ENCODE measurements at places on chromosomes 2 and 18.

DNA sequence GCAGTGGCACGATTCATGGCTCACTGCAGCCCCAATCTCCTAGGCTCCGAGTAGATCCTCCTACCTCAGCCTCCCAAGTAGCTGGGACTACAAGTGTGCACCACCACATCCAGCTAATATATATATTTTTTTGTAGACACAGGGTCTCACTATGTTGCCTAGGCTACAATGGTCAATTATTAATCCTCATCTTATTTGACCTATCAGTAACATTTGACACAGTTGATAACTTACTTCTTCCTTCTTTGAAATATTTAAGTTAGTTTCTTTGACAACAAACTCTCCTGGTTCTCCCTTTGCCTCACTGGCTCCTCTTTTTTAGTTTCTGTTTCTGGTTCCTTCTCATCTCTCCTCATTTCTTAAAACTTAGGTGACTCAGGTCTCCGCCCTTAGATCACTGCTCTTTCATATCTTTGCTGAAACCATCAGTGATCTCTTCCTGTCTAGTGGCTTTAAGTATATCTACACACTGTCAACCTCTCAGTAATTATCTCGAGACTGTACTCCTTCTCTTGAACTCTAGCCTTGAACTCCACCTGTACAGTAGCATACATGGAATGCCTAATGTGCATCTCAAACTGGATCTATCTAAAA, 11.5 kb downstream of the PGAP1 start:
- DNase-seq: no peak

GRCh38 chr2:75389271-75389670, 171.5 kb downstream of the EVA1A start:
- no peak for DNase-seq

DNA sequence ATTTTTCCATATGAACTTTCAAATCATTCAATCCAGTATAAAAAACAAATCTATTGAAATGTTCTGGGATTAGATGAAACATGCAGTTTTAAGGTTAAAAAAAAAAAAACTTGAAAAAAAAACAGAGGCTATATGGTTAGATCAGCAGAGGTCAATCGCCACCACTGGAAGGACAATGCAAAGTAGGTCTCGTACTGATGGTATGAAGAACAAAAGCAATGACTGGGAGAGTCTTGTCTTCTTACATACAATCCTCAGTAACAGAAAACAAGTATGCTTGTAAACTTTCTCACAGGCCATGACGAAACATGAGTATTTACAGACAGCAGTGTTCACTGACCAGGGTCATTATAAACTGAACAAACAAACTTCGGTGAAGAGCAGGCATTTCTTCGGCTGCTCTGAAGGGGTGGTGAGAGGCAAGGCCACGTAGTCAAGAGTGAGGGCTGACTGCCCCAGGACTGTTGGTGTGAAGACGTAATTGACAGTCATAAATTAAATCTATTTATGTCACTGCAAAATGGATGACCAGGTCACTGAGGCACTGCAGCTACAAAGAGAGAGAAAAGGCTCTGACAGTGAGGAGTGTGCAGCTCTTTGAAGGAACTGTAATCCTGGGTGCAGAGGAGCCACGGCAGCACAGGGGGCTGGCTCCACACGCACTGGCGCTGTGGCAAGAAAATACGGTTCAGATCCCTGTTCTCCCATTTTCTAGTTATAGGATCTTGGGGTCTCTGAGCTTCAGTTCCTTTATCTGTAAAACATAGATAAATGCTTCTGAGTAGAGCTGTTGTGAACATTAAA, 60.0 kb downstream of the NXPH2 start:
- no peak for DNase-seq

DNA sequence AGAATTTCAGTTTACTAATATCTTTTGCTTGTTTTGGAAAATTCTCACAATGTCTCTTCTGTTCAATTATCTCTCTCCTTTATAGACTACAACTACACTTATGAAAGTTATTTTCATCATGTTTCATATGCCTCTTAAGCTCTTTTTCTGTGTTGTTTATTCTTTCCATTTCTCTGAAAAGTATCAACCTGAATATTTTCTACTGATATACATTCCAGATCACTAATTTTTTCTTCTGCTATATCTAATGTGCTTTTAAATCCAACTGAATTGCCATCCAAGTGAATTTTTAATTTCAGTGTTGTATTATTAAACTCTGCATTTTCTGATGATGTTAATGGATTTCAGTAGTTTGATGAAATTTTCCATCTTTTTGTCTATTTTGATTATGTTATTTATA, 301.3 kb downstream of the HRH4 start:
- DNase-seq: no peak
